ENCODE measurements at places on chromosomes 12 and 14.

- DNase-seq, result no peak
Observed at GRCh38 chr14:21057803-21058675, at the start of gene RNASE8. Gene RNASE8 (plus strand): TSS chr14:21057822. CDS start chr14:21057893, 71 bp downstream.

GRCh38 chr14:95077345-95077744 is 80.0 kb downstream of the DICER1 start:
- no peak for DNase-seq

DNA sequence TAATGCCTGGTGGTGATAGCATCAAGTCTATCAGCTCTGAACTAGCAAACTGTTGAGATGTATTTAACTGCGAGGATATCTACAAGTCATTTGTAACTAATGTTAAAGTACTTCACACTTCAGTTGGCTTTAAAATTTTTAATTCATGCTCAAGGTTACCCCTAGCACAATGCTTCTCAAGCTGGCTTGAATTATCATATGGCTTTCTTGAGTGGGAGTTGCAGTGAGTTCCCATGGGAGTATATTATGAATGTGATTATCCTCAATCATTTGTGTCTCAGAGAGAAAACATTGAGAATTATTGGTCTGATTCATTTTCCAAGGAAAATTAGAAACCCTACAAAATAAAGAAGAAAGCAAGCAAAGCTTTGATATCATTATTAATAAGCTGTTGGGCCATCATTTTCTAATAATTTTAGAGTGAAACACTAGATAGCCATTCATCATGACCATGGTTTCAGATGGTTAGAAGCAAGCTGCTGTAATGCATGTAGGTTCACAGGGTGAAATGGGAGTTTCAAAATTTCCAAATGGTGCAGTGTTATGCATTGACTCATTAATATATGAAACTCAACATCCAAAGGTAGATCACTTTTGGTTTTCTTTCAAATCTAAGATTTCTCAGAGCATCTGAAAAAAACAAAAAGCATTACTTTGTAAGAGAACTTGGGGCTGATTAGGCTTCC is 11.8 kb upstream of the KRAS start:
- DNase-seq, result no peak

DNA sequence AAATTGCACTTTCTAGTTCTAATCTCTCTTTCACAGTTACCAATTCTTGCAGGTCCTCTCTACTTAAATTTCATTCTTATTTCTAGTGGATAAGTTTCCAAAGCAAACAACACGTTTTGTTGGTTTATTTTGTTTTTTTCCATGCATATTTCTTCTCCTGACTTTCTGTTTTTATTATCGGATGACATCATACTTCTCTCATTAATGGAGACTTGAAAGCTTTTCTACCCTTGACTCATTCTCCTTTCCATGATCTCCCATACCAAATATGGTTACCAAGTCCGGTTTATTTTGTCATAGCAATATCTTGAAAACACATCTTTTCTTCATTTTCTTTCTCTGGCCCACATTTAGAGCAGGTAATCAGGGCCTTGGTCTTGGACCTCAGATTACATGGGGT is 796.5 kb downstream of the GALC start:
- DNase-seq, result no peak

GRCh38 chr14:71985538-71986189 is 53.4 kb downstream of the RGS6 start:
- DNase-seq, result no peak

DNA sequence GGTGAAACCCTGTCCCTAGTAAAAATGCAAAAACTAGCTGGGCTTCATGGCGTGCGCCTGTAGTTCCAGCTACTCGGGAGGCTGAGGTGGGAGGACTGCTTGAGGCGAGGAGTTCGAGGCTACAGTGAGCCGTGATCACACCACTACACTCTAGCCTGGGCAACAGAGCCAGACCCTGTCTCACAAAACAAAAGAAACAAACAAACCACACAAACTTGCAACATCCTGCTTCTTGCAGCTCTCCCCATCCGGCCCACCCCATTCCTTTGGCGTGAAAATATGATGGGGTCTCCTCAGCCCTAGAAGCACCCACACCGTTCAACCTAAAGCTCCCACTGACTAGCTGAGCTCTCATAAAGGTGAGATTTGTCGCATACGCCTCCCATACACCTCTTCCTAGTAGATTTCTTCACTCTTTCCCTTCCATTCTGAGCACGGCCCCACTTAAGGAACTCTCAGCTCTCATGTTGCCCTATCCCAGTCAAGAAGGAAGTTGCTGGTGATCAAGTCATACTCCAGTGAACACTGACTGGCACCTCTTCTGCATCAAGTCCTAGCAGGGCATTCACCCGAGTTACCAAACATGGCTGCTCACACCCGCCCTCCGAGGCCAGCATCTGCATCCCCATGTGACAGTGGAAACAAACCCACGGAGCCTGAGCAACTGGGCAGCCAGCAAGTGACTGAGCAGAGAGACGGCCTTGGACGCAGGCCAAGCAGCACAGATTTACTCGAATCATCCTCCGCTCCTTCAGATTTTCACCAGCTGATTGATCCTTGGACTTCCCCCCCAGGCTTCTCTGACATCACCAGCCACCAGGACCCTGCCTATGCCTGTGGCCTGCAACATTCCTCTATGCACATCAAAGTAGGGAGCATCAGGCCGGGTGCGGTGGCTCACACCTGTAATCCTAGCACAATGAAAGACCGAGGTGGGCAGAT is 18.9 kb upstream of the CD27 start:
- no peak for DNase-seq

Measured in GM04504 (cell line).